Activated effector memory CD4-positive, alpha-beta T cell treated with Interleukin-2 at 50 U/mL for 16 hours (primary cell): ENCODE measurements at places on chromosomes 3 and 15.

- DNase-seq, result no peak
Measured at GRCh38 chr3:45984331-45985312, 11.0 kb downstream of the FYCO1 start.

- DNase-seq, result no peak
Measured at GRCh38 chr15:68368731-68369435, 63.1 kb downstream of the ITGA11 start.

GRCh38 chr15:80176443-80176842 lies 23.6 kb downstream of the FAH start:
- DNase-seq, result no peak

DNA sequence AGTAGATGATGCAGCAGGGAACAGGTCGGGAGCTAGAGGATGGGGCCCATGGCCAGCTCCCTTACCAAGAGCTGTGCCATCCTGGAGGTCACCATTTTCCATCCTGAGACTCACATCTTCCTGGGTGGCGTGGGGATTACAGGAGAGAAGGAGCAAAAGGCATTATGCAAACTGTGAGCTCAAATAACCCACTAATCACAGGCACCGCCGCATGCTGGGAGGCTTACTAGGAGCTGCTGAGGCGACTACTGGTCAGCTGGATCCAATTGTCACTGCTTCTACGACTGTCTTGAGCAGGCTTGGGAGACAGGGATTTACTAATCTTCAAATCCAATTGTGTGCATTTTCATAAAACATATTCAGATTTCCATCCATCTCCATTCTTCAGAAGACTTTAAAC lies 12.5 kb upstream of the KBTBD12 start:
- DNase-seq, result no peak

DNA sequence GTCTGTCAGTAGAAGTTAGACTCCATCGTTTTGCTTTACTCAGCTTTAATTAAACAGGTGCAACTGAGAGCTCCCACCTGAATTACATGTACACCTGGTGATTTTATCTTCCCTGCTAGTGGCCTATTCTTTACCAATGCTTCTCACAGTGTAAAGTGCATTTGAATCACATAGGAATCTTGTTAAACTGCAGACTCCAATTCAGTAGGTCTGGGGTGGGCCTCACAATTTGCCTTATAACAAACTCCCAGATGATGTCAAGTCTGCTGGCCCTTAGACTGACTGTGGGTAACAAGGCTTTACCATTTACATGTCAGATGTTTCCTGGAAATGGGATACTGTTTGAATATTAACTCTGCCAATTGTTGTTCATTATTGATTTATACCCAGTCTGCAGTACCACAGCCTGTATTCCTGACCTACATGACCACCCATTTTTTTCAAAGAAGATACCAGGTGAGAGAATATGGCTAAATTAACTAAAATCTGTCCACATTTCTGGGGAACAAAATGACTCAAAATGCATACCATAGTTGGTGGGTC lies 37.2 kb downstream of the CMSS1 start:
- DNase-seq, result no peak

GRCh38 chr15:57873564-57874209 lies 167.2 kb downstream of the POLR2M start:
- no peak for DNase-seq

GRCh38 chr3:172553526-172554252 lies 30.5 kb upstream of the TNFSF10 start:
- no peak for DNase-seq

DNA sequence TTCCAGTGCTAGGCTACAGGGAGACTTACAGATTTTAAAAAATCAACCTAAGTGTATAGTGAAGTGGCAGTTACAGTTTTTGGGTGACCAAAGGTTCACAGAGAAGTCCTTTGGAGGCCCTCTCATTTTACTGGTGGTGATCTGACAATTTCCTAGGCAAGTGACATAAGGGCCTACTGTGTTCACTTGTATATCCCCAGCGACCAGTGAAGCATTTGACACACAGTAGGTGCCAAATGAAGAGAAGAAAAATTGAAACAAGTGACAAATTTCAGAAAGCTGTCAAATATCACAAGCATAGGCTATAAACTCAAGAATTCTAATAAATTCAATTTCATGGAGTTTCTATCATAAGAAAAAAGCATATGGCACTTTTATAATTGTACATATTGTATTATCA lies 89.5 kb downstream of the RPL22L1 start:
- no peak for DNase-seq

GRCh38 chr15:69869881-69870505 lies 227.7 kb downstream of the TLE3 start:
- DNase-seq, result no peak

DNA sequence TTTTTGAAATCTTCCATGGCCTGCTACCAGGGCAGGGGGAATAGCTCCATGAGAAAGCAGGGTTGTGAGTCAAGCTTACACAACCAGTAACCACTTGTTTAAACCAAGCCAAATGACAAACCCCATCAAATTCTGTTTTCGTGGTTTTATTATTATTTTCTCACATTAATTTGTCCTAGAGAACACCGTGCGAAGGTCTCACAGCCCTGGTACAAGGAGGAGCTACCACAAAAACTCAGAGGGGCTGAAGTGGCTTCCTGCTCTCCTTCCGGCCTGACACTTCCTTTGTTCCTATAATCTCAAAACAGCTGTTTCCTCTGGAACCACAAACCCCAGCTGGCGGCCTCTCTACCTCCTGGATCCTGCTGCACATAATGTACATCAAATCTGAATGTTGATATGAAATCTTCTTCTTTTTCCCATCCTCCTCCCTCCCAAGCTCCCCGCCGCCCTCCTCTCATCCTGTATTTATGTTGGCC lies 375.9 kb downstream of the MCTP2 start:
- DNase-seq, result no peak

DNA sequence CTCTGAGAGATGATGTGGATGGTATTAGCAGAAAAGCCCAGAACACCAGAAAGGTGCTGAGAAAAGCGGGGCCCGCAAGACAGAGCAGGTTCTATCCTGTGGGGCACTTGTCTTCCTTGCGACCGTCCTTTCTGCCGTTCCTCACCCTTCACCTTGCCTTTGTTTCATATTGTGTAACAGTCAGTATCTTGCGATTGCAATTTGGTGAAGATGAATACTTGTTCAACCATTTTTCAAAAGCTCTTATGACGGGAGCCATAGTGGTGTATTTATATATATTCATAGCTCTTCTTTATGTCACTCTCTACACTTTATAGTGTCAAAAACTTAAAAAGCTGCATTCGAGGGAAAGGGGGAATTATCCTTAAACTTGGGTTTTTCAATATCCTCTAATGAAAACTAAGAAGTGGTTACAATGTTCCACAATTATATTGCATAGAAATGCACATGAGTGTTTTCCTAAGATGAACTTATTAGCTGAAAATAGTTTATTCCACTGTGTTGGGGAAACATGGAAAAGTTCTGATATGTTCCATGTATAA lies 797 bp downstream of the MAP3K13 start:
- DNase-seq, result no peak
